NCI-H2081 (cell line): ENCODE measurements at places on chromosomes 1 and 21.

- peak; percentile 67 for DNase-seq
Observed at GRCh38 chr1:155003227-155003765, 694 bp downstream of the ZBTB7B start.

- no peak for DNase-seq
Observed at GRCh38 chr1:166489356-166489669, 322.5 kb upstream of the FAM78B start.

DNA sequence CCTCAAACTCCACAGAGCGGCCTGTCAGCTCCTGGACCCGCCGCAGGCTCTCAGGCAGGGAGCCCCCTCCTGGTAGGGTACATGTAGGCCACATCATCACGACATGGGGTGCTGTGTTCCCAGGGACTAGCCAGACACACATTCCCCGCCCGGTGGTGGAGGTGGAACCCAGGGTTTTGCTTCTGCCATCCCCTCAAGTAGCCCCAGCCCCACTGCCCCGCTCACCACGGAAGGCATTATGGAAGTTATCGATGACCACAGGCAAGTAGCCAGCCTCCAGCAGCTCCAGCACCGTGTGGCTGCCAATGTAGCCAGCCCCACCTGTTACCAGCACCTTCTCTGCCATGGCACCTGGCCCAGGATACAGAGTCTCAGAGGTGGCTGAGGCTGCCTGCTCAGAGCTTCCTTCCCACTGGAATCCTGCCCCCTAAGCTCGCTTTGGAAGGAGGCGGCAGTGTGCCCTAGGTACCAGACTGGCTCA, 1.9 kb downstream of the GALE start:
- no peak for DNase-seq

DNA sequence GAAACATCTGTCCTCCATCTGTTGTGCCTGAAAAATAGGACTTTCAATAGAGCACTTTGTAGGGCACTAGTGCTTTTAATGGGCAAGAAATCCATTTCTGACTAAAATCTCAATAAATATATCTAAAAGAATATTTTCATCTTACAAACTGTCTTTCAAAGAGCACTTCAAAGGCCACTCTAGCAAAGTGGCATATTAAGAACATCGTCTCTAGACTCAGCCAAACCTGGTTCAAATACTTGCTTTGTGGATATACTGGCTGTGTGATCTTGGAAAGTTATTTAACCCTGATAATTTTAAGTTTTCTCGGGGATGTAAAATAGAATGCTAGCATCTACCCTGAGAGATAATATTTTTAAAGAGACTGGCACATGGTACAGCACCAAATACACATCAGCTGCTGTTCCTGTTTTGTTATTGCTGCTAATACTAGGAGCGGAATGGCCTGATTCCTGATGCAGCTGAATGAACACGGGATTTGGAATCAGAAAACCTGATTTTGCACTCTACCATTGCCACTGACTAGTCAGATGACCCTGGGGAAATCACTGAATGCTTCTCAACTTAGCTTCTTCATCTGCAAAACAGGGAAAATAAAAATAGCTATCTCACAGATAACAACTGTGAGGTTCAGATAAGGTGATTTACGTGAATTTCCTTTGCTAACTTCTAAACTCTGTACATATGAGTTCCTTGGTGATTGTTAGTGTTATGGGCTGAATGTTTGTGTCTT, 25.2 kb upstream of the LRRC8C start:
- no peak for DNase-seq

GRCh38 chr1:18422076-18422777, 58.5 kb upstream of the KLHDC7A start:
- DNase-seq: no peak

DNA sequence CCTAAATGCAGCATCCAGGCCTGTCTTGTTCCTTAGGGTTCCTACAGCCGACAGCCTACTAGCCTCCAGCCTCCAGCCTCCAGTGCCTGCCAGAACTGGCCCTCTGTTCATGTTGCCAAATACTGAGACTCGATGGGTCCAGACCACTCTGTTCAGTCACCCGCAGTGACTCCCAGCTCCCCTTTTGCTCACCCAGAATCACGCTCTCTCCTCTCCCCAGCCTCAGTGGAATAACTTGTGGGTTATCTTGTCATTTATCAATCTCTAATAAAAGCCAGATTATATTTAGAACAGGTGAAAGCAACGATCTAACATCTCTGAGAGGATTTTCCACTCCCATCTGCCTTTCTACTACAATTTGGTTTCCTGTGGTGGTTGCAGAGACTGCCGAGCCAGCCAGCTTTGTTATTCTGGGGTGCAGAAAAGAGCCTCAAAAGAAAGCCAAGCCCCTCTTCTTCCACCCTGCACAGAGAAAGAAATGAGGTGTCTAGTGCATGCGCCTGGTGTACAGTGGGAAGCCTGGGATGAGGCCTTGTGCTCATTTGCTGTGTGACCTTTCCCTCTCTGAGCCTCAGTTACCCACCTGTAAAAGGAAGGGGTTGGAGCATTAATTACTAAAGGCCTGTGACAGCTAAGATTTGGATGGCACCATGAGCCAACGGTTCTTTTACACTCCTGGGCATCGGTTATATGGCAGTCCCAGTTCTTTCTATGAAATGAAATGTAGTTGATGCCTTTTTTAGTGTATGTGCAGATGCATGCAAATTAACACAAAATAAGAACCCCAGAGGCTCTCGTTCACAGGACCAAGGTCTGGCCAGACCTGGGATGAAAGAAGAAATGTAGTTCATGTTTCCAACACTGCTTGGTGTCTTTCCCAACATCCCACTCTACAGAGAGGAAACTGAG, 42.9 kb upstream of the ID3 start:
- DNase-seq: no peak

DNA sequence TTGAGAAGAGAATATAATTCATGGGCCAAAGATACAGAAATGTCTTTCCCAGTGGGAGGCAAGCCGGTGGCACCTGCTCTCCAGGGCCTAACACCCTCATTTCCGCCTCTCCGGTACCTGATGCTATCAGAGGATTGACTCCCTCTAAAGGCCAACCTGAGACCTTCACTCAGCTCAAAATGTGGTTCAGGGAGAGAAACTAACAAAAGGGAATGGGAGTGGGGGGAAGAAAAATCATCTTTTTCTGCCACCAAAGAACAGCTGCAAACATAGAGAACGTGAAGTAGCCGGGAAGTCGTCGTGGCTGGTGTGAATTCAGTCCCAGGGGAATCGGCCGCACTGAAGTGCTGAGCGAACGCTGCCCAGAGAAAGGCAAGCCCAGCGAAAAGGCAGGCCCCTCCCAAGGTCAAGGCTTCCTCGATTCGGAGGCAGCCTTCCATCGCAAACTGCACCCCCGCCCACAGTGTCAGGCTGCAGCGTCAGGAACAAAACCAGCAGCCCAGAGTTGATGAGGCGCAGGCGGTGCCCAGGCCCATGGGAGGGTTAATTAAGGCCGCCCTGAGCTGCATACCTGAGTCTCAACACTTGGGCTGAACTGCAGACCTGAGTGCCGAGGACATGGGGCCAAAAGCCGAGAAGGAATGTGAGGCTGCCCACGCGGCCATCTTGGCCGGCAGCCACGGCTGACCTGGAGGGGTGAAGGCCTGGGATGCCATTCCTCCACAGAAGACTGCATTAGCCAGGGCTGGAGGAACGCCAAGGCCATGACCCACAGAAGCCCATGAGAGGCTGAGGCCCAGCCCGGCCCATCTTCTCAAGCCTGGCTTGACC, 160.2 kb downstream of the PSMG1 start:
- DNase-seq: peak; percentile 84

GRCh38 chr1:234607109-234608024, 2.6 kb downstream of the IRF2BP2 start:
- peak; percentile 73 for DNase-seq

GRCh38 chr1:59718989-59719360, 95.8 kb upstream of the HOOK1 start:
- no peak for DNase-seq

GRCh38 chr1:5405263-5405662, 587.0 kb downstream of the NPHP4 start:
- no peak for DNase-seq

DNA sequence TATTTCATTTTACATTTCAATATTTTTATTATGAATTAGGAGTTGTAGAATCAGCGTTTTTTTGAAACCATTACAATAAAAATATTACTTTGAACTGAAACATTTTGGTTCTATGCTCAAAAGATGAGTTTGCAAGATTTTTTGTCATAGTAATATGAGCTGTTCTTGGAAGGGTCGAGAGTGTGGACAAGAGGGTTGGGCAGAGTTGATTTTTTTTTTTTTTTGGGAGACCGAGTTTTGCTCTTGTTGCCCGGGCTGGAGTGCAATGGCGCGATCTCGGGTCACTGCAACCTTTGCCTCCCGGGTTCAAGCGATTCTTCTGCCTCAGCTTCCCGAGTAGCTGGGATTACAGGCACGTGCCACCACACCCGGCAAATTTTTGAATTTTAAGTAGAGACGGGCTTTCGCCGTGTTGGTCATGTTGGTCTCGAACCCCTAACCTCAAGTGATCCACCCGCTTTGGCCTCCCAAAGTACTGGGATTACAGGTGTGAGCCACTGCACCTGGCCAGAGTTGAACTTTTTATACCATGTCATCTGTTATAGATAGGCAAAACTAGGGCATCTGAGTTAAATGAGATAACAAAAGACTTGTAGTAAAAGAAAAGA, 3.3 kb downstream of the CACYBP start:
- no peak for DNase-seq

GRCh38 chr1:116664366-116664977, 3.1 kb downstream of the IGSF3 start:
- DNase-seq: no peak

GRCh38 chr1:147236448-147236847, 6.0 kb upstream of the CHD1L start:
- no peak for DNase-seq

DNA sequence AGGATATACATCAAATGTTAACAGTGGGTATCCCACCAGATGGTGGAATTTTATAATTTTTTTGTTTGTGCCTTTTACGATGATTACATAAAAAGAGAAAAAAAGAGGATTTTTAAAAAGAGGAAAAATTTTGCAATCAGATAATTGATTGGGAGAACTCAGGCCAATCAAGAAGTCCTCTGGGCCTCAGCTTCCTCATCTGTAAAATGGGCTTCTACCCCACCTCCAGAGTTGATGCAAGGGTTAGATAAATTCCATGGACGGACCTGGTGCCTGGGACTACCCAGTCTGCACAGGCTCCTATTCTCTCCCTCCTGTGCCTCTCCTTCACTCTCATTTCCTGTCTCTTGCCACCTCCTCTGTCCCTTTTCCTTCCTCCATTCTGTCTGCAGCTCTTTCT, 88.9 kb downstream of the TRABD2B start:
- no peak for DNase-seq

DNA sequence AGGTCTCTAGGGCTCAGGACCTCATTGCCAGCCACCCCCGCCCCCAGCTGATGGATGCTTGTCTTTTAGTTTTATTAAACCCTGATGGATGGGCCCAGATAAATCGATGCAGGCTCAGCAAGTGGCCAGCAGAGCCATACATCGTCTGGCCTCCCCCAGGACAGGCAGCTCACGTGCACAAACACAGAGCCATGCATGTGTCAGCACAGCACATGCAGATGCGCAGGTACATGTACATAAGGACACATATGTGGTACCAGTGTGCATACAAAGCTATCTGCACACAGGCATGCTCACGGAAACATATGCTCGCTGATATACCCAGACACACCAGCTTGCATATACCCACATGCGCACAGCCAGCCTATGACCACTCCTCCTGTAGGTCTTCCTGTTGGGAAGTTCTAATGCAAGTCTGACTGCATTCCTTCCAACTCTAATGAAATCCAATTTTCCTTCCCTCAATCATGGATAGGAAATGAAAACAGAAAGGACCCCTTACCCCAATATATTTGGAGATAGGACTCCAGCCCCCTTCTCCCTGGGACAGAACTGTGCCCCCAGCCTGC, 897 bp downstream of the COL16A1 start:
- no peak for DNase-seq

DNA sequence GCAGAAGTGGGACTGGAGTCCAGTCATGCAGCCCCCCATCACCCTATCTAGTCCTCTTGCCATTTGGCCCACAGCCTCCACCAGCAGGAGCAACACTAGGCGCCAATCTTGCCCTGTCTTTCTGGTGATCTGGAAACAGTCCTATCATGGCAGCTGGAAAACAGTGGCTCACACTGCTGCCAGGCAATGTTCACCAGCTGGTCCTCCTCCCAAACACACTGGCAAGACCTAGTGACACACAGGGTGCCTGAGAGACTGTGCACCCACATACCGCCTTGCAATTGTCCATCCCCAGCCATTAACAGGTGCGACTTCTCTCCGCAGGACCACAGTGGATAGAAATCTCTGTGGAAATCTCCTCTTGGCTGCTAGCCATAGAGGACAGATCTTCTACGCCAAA, 105.5 kb downstream of the HIVEP3 start:
- DNase-seq: no peak

DNA sequence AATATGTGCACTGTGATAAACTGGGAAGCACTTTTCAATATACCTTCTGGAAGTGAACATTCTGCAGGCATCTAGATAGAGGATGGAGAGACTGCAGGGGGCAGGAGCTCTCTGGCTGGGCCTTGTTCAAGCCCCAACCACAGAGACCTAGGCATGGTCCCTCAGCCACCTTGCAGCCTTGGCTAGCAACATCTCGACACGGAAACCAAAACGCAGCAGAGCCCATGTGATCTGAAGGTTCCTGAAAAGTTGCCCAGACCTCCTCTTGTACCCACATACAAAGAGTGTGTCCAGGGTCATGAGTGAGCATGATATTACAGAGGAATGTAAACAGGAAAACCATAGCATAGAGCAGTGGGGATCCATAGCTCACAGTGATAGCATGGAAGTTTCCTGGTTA, 33.1 kb upstream of the SAMD11 start:
- no peak for DNase-seq
